Activated effector memory CD4-positive, alpha-beta T cell treated with Interleukin-2 at 50 U/mL for 16 hours (primary cell): ENCODE measurements at places on chromosomes 4 and X.

GRCh38 chrX:150844016-150844415 lies 54.5 kb downstream of the CD99L2 start:
- DNase-seq = no peak

DNA sequence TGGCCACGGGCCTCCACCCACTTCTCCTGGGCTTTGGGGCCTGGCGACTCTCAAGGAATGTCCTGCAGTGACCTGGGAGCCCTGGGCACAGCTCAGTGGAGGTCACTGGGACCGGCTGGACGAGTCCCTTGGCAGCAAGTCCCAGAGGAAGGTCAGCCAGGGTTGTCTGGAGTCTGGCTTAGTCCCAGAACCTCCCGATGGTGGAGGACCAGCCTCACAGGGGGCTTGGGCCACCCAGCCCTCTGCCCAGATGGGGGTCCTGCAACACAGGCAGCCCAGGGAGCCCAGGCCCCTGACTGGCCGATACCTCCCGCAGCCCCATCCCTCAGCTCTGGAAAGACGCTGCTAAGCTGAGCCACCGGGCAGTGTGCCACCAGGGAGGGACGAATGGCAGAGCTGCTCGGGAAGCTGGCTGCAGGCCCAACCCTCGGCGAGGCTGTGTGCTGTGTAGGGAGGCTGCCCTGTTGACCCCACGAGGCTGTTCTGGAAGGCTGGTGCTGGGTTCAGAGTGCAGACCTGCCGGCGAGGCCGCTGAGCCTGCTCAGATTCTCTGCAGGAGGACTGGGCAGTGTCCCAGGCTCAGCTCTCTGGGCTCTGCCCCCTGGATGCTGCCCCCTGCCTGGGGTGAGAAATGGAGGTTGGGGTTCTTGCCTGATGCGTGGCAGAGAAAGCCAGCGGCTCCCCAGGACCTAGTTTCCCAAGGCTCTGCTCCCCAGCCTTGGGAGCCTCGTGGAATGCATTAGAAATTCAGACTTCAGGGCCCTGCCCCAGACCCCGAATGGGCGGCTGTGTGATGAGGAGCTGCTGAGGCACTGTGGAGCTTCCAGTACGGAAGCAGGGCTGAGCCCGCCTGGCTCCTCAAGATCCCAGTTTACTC lies 61.7 kb downstream of the ADRA2C start:
- DNase-seq = no peak

GRCh38 chr4:120749445-120750151 lies 172.9 kb downstream of the PRDM5 start:
- DNase-seq = no peak

- no peak for DNase-seq
These were observed 43.2 kb downstream of the SLC9A6 start for GRCh38 chrX:136028383-136028984.

DNA sequence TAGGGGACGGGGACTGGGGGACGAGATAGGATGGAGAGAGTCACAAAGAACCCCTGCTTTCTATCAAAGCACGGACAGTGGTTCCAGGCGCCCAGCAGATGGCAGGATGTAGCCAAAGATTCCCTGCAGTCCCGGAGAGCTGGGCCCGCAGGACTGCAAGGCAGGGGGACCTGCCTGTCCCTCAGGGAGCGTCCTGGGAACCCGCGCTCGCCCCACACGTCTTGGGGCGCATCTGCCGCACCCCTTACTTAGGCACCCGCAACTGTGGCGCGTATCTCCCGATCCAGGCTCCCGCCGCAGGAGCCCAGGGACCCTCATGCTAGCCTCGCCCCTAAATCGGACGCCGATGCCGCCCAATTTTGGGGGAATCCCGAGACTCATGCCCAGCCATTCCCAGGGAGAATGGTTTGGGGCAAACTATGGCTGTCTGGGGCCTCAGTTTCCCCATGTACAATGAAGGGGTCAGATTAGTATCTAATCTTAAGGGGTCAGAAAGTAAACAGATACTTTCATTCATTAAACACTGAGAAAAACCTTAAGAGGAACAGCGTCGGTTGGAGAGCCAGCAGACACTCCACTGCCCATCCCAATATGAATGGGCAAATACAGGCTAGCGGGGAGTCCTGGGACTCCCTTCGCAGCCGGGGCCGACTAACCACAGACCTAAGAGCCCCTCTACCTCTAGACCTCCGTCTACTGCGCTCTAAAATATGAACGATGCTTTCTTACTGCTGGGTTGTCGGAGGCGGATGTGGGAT lies 581 bp upstream of the STK32B start:
- no peak for DNase-seq

DNA sequence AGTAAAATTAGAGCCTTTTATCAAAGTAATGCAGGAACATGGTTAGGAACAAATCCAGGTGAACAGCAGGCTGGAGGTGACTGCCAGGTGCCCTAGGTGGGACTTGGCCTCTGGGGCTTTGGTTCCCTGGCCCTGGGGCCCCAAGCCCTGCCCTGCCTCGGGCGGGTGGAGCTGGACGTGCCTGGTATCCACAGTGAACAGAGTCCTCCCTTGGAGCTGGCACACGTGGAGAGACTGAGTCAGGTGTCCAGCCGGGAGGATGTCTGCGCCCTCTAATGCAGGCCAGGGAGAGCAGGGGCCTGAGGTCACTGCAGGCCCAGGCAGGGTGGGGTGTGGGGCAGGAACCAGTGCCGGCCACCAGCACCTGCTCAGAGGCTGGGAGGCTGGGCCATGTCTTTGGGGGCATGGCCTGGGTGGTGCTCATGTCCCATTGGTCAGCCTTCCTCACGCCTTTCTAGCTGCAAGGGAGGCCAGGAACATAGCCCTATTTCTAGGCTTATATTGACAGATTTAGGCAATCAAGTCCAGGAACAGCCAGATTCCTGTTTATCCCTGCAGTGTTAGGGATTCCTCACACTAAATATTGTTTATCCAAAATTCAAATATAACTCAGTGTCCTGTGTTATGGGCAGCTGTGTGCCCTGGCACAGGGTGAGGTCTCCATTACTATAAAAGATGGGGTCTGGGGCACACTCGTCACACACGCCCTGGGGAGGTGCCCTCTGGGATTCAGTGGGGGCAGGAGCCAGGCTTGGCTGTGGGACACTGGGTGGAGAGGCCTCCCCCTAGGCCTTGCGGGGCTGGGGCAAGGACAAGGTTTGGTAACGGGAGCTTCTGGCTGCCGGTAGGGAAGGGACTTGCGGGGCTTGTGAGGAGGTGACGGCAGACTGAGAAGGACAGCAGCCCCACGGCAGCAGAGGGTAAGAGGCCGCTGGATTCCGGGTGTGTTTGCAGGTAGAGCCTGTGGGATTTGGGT lies 14.3 kb upstream of the NAT8L start:
- DNase-seq = no peak

- no peak for DNase-seq
These were observed 352.2 kb downstream of the IDS start for GRCh38 chrX:149152941-149153340.

DNA sequence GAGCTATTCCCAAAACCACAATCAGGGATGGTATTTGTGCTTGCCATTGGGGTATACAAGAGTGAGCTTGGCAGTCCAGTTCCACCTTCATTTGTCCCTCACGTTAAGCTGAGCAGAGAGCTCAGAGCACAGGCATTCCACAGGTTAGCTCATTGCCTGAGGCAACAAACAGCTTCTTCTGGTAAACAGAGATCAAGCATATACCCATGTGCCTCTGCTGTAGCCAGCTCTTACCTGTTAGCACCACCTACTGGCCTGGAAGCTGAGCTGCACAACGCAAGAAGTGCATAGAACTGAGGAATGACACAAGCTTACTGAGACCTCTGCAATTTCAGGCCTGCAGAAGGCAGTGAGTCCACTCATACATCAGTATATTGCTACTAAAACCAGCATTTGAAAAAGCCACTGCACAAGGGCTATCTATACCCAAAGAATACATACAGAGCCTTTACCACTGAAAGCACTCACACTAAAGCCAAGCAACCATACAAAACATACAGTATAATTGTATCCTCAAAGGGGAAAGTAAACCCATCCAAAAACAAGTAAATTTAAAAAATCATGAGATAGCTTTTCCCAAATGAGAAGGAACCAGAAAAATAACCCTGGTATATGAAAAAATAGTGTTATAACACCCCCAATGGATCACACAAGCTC lies 258.3 kb upstream of the GABRA2 start:
- DNase-seq = no peak

DNA sequence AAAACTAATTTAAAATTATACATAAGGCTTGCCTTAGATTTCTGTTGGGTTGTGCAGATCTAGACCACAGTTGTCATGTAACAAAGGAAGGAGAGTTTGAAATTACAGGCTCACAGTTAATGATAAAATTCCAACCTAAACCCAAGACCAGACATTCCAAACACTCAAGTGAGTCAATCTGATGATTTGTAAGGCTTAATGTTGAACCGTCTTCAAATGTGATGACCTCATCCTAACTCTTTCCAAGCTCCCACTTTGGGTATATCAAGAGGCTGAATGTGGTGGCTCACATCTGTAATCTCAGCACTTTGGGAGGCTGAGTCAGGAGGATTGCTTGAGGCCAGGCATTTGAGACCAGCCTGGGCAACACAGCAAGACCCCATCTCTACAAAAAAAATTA lies 149.2 kb downstream of the TBL1X start:
- no peak for DNase-seq

GRCh38 chr4:81237791-81238190 lies 22.8 kb upstream of the PRKG2 start:
- no peak for DNase-seq

GRCh38 chrX:10168226-10168625 lies 11.5 kb downstream of the CLCN4 start:
- DNase-seq = no peak

DNA sequence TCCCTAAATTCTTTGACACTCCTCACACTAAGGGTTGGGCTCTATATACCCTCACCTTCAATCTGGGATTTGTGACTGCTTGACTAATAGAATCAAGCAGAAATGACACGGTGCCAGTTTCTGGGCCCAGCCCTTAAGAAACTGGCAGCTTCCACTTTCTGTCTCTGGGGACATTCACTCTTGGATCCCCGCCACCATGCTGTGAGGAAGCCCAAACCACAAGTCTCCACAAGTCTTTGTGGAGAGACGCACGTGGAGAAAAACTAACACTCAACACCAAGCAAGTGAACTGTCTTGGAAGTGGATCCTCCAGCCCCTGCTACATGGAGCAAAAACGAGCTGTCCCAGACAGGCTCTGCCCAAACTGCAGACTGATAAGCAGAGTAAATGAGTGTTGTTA lies 1.1 kb upstream of the EDNRA start:
- no peak for DNase-seq

GRCh38 chrX:56785442-56785841 lies 56.4 kb downstream of the NBDY start:
- DNase-seq = no peak

- no peak for DNase-seq
These were observed 69.2 kb downstream of the UCHL1 start for GRCh38 chr4:41325901-41326300.

- no peak for DNase-seq
These were observed 33.5 kb downstream of the PCDH19 start for GRCh38 chrX:100376576-100376975.

- DNase-seq = peak; percentile 68
These were observed 63.3 kb downstream of the AFAP1 start for GRCh38 chr4:7876201-7876875.

DNA sequence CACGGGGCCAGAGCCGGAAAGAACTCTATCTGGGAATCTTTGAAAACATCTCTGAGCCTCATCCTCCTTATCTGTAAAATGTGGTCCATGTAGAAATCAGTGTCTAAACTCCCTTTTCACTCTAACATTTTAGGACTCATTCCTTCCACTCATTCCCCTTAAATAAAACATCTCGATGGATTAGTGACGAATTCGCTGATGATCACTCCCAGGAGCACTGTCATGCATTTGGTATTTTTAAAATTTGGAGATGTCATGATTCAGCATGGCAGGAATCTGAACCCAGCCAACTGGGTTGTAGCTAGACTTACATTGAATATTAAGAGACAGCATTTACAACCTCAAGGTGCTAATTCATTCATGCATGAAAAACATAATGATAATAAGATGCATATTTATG lies 88.1 kb downstream of the SPANXN3 start:
- DNase-seq = no peak

- no peak for DNase-seq
These were observed 14.6 kb downstream of the PHF8 start for GRCh38 chrX:54029529-54030143.

- DNase-seq = no peak
These were observed 22.5 kb downstream of the ERVMER34-1 start for GRCh38 chr4:52728691-52729240.

- no peak for DNase-seq
These were observed 25.5 kb downstream of the FAM120C start for GRCh38 chrX:54157561-54157960.

DNA sequence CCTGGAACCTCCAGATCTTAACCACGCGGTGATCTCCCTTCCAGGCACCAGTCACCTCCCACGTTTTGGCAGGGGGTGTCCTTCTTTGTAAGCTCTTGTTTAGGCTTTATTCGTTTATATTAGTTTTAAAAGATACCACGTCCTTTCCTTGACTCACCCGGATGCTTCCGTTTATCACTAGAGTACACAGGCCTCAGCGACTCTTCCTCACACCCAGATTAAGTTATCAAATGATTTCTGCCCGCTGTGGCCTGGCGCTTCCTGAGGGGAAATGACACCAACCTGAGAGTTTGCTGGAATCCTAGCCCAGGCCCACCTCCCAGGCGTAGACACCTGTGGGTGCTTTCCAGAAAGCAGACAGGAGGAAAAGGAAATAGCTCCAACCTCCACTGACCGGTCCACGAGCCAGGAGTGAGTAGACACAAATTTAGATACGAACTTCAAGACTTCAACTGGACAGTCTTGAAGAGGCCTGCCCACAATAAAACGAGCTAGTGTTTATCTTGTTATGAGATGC lies 756 bp upstream of the ADAMTS3 start:
- no peak for DNase-seq

- no peak for DNase-seq
These were observed 2126.4 kb upstream of the TENM3 start for GRCh38 chr4:180116840-180117239.

DNA sequence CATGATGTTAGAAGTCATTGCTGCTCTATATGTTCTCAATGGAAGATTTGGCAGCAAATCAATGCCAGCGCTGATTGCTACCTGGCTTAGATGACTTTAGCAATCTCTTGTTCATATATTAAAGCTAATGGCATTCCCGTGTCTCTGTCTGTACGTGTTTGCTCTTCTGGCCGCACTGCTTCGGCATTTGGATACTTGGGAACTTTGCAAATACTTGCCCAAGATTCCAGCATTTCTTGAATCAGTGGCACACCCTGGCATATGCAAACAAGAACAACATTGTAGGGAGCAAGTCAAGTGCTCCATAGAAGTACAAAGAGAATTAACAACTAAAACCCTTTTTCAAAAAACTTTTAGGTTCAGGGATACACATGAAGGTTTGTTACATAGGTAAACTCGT lies 128.9 kb upstream of the TMEM164 start:
- DNase-seq = no peak
